ENCODE measurements at places on chromosomes 5 and 9. TPM values are rescaled to one million over a fixed set of nuclear protein-coding genes. Genes with fewer than 3 reads are reported as not detected.

The G3BP1 gene
- 262 TPM for total RNA-seq

GRCh38 chr5:172731680-172732074, 39.3 kb downstream of the DUSP1 start:
- DNase-seq, result no peak

DNA sequence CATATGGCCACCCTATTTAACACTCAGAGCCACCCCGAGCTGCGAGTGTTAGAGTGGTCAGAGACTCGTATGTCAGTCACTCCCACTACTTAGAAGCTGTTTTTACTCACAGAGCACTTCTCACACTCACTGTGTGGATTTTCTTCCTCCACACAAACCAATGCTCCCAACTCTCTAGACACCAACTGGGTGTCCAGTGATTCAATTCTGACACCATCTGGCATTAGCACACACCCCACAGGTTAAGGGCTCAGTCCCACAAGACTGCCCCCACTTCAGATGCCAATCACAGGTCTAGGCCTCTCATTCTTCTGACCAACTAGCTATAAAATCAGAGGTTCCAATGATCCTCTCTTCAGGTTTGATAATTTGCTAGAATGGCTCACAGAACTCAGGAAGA, 174.8 kb downstream of the FANCC start:
- DNase-seq, result no peak

GRCh38 chr5:68834491-68834981, 259.3 kb upstream of the SLC30A5 start:
- no peak for DNase-seq

GRCh38 chr5:77981820-77982219, 205.7 kb upstream of the TBCA start:
- DNase-seq, result no peak

DNA sequence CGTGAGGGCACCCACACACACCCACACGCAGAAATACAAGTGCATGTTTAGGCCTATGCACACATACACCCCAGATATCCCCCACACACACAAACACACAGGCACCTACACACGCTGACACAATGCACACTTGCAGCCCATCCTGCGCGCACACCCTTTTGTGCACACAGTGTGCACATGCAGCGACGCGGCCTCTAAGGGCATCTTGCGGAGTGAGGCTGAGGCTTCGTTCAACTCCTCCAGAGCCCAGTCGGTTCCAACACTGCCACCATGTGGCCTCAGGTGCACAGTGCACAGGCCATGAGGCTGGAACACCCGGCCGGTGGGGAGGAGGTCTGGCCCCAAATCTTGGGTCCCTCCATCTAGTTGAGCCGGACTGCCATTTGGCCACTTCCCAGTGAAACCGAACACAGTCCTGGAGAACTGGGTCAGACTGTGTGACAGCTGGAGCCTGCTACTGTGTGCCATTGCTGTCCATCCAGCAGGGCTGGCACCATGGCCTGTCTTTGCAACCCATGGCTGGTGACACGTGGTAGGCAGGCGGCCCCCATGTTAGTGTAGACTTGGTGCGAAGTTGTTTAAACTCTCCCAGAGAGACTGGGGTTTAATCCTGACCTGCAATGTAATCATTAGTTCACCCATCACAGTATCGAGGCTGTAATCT, 97.7 kb upstream of the MVB12B start:
- peak; percentile 60 for DNase-seq

GRCh38 chr5:139847790-139848507, 52.3 kb downstream of the PSD2 start:
- DNase-seq, result peak; percentile 71

- DNase-seq, result no peak
Measured at GRCh38 chr5:91028499-91028956, 354.6 kb downstream of the ARRDC3 start.

DNA sequence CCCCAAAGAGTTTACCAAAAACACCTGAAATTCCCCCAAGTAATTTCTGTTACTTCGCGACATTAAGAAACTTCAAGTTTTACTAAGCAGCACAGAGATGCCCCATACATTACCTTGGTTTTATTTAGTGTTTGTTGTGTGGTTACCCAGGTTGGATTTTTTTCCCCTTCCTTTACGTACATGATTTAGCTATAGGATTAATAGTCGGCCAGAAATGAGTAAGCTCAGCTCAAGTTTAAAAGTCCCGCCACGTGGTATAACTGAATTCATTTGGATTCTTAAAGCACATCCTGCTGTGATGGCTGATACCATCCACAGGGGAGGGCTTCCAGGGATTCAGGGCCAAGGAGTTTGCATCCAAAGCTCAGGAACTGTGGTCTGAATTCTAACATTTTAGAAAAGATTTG, 75.9 kb downstream of the DAP start:
- DNase-seq, result no peak
